ENCODE measurements at places on chromosomes 1 and 21. TPM values are rescaled to one million over a fixed set of nuclear protein-coding genes. Genes with fewer than 3 reads are reported as not detected.

Gene ARHGAP29
- 82.3 TPM for total RNA-seq

Gene BSND
- not detected for total RNA-seq

Gene OLIG2
- total RNA-seq, result not detected

DNA sequence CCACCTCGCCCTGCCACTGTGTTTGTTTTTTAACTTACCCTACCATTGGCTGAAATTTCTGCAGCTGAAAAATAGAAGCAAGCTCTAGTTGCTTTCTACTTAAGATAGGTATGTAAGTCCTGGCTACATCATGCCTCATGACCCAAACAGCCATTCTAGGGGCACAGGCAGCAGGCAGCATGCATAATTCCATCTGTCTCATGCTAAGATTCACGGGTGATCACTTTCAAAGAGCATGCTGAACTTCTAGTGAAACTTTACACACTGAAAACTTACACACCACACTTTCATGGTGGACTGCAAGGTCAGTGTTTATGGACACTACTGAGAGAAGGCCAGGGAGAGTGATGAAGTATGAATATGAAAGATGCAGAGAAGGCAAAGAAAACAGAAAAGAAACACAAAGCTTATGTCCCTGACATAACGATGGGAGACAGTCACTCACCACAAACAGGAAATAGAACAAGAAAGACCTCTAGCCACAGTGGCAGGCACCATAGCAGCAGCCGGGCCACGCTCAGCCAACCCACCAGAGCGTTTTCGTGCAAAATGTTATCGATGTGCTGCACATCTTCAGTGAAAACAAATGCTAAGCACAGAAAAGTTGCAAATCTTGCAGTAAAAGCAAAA lies 102.3 kb upstream of the TIAM1 start:
- no peak for DNase-seq

- no peak for DNase-seq
Measured at GRCh38 chr1:10031461-10031860, 1.3 kb upstream of the UBE4B start.

Gene GNAT2
- not detected for total RNA-seq

GRCh38 chr1:197199923-197200271 lies 53.4 kb upstream of the ASPM start:
- no peak for DNase-seq

- DNase-seq, result no peak
Measured at GRCh38 chr1:186762653-186763052, 66.1 kb upstream of the PLA2G4A start.

DNA sequence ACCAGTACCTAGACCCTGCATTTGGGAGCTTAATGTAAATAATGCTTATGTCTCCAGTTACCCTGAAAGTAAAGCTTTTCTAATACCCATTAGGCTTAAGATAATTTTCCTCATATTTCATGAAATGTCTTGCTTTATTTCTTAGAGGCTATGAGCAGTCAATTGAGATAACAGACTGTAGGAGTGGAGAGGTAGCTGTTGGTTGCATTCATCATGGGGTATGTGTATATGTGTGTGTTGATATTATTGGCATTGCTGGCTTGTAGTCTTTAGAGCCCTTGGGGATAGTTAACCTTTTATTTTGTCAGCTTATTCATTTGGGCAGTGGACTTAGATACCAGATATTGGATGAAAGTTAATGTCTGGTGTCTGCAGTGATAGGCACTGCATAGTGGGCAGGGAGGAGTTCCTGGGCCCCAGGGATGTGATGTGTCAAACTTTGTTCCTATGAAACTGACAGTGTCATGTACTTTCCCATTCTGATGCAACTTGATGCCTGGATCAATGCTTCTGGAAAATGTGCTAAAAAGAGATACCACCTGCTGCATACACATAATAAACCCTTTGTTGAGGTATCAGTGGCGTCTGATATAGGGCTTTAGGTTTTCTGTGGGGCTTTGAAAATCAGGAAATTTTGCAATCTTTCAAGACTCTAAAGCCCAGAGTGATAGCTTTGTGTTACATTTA lies 83.9 kb downstream of the MAST2 start:
- no peak for DNase-seq

DNA sequence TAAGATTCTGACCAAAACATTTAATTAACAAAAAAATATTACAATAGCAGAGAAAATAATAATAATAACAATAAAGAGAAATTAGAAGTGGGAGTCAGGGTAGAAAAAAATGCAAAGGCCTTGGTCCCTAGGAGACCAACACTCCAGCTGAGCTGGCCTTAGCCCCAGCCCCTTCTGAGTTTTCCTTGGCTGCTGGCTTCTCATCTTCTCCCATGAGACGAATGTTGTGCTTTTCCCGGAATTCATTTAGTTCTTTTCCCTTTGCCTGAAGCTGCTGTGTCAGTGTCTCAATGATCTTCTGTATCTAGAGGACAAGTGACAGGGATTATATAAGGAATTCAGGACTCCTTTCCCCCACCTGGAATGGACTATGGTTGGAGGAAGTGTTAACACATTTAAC lies 2.4 kb downstream of the KLHDC9 start:
- DNase-seq, result no peak

DNA sequence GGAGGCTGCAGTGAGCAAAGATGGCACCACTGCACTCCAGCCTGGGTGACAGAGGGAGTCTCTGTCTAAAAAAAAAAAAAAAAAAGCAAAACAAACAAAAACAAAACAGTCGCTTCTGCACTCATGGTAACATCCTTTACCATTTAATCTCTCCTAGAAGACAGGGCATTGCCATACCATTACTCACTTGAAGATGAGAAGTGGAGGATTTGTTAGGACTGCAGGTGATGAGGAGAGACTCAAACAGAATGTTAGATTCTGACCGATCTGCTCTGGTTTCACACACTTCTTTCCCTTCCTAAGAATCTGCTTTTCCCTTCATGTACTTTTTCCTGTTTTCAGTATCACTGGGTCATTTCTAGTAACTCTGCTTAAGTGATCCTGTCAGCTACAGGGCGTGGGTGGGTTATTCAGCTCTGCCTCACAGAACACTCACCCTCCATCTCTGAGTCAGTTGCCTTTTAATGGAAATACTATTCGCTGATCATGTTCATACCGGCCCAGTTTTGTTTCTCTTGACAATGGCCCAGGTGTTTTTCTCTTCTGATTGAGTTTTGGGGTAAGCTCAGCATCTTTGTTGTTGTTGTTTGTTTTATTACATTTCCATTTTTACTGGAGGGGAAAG lies 148.0 kb upstream of the ERG start:
- DNase-seq, result peak; percentile 23

- DNase-seq, result no peak
Measured at GRCh38 chr1:112370996-112371395, 25.0 kb upstream of the CTTNBP2NL start.

- no peak for DNase-seq
Measured at GRCh38 chr1:180299479-180300221, 69.6 kb downstream of the LHX4 start.

DNA sequence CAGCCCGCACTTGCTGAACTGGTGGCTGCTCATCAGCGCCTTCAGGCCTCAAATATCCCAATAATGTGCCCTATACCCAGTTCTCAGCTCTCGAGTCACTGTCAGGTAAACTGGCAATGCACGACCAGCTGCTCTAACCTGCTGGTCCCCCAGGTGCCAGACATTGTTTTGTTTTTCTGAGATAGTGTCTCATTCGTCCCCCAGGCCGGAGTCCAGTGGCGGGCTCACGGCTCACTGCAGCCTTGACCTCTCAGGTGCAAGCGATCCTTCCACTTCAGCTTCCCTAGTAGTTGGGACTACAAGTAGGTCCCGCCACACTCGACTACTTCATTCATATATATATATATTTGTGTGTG lies 1.0 kb upstream of the NADK start:
- no peak for DNase-seq

GRCh38 chr1:237894131-237894530 lies 3.4 kb upstream of the ZP4 start:
- no peak for DNase-seq

Gene SLC45A1
- total RNA-seq, result 0.79 TPM

DNA sequence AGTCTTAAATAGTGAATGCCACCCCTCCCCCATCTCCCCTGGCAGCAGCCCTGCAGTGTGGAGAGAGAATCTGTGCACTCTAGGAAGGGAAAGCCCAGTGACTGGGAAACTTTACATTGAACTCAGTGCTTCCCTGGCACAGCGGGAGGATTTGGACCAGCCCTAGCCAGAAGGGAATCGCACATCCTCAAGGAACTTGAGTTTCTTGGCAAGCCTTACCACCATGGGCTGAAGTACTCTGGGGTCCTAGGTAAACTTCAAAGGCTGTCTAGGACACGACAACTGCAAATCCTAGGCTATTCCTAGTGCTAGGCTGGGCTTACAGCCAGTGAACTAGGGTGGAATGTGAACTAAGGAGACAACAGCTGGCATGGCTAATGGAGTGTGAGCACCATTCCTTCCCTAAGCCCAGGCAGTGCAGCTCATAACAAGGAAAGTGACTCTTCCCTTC lies 88.3 kb downstream of the COL24A1 start:
- DNase-seq, result no peak

DNA sequence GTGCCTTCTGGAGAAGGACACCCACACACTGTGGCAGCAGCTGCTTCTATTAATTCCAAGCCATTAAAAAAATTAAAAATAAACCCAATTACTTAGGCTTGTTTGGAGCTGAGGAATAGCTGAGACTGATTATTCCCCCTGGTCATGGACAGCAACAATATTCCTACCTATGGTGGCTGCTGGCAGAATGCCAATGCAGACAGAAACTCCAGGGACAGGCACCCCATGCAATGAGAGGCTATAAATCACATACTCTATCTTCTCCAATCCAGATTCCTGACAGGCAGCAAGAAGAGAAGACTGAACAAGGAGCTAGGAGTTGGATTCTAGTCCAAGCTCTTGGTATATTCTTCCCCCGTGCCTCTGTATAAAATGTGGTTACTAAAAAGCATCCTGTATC lies 275.4 kb upstream of the BEND5 start:
- no peak for DNase-seq

GRCh38 chr1:153081736-153082135 lies 10.3 kb upstream of the SPRR2B start:
- no peak for DNase-seq

Gene GCSAML
- total RNA-seq, result 0.04 TPM

DNA sequence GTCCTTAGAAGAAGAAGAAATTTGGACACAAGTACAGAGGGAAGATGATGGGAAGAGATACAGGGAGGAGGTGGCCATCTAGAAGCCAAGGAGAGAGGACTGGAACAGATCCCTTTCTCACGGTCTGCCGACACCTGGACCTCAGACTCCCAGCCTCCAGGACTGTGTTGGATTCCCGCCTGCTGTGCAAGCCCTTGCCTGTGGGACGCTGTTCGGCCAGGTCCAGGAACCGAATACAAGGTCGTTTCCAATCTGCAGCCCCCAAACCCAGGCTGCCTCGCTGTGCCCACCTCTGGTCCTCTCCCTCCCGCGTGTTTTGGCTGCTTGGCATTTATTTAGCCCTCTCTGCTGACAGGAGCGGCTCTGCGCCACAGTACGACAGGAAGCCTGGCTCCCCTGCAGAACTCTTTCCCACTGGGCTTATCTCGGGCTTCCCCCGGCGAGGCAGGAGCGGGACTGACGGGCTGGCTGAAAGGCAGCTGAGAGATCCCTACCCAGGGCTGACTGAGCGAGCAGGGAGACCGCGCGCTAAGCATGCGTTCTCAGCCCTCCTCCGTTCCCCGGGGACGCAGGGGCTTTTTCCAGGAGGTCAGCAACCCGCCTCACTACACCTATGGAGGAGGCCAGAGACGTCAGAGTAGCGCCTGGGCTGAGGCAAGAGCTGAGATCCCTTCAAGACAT lies 238.4 kb downstream of the TNR start:
- DNase-seq, result no peak

Gene CRP
- not detected for total RNA-seq

Gene KCNJ6
- 0.07 TPM for total RNA-seq

- no peak for DNase-seq
Measured at GRCh38 chr1:234331507-234331906, 41.7 kb upstream of the COA6 start.

- no peak for DNase-seq
Measured at GRCh38 chr21:37273440-37273839, 6.3 kb upstream of the VPS26C start.

Gene OR2T6
- not detected for total RNA-seq

Measured in kidney epithelial cell (primary cell).